ENCODE measurements at places on chromosomes 2 and 18. TPM values are rescaled to one million over a fixed set of nuclear protein-coding genes. Genes with fewer than 3 reads are reported as not detected.

Gene TMEM17
- 1.3 TPM for total RNA-seq

Gene UGT1A4
- not detected for total RNA-seq

Gene STK25
- total RNA-seq: 341 TPM

Gene NCKAP5
- 2.9 TPM for total RNA-seq

Gene COLEC12
- total RNA-seq: 27.1 TPM

Gene RAB6C
- not detected for total RNA-seq

Gene STEAP3
- total RNA-seq: 2.1 TPM

Gene MAP3K19
- total RNA-seq: not detected

Gene ALK
- total RNA-seq: not detected

Gene SPR
- total RNA-seq: 74.0 TPM

Gene ACTG2
- 0.32 TPM for total RNA-seq

Gene TTL
- 36.3 TPM for total RNA-seq

Gene CPO
- not detected for total RNA-seq

Gene HMSD
- 0.65 TPM for total RNA-seq

Gene SERPINB2
- total RNA-seq: 6.2 TPM

Data from epithelial cell of umbilical artery (primary cell).